ENCODE measurements at places on chromosomes 1 and 21. TPM values are rescaled to one million over a fixed set of nuclear protein-coding genes. Genes with fewer than 3 reads are reported as not detected.

- DNase-seq: peak; percentile 89
Measured at GRCh38 chr1:16143566-16144324, 12.1 kb downstream of the EPHA2 start.

- DNase-seq: no peak
Measured at GRCh38 chr1:157704878-157705277, 4.3 kb upstream of the FCRL3 start.

- no peak for DNase-seq
Measured at GRCh38 chr1:242448910-242449645, 75.4 kb downstream of the PLD5 start.

DNA sequence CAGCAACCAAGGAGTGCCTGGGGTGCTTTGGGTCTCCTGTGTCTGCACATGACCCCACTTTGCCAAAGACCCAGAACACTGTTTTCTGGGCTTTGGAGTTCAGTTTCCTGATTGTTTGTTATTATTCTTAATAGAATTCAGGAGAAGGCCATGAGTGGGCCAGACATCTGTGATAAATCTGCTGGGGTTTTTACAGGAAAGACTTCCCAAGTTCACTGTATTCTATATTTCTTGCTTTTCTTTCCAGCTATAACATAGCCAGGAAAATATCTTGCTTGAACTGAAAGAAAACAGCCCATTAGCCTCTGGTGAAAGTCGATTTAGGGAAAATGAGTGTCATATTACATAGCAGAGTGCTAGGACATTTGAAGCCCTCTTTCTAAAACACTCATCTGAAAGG, 345.1 kb upstream of the USP24 start:
- DNase-seq: no peak

DNA sequence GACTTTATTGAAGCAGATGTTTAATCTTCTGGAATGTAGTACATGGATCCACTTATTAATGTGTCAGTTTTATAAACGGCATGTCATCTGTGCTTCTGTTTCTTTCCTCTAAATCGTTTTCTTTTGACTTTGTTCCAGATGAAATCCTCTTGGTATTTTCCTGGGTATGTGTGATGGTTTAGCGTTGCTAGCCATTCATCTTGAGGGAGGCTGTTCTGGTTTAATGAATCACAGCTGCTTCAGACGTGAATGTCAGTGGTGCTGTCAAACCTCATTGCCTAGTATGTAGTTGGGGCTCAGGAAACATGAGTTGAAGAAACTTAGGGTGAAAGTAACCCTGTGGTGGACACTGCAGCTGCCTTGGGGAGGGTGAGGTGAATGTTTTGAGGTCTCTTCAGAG, 33.2 kb downstream of the KCNK1 start:
- no peak for DNase-seq

GRCh38 chr21:45067462-45068285, 6.7 kb upstream of the ADARB1 start:
- no peak for DNase-seq

- DNase-seq: no peak
Measured at GRCh38 chr1:33424205-33424604, 6.7 kb downstream of the PHC2 start.

DNA sequence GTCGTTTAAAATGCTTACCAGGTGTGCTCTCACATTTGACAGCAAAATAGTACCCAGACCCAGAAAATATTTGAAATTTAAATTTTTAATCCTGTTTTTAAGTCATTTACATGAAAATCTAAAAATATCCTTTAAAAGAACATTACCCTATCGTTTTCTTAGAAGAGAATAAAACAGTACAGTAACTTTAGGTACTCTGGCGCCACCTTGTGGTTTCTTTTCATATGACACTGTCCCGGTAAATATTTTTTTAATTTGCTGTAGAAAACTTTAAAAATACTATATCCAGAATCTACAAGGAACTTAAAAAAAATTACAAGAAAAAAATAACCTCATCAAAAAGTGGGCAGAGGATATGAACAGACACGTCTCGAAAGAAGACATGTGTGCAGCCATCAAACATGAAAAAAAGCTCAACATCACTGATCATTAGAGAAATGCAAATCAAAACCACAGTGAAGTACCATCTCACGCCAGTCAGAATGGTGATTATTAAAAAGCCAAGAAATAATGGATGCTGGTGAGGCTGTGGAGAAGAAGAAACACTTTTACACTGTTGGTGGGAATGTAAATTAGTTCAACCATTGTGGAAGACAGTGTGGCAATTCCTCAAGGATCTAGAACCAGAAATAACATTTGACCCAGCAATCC, 129.2 kb downstream of the RGS21 start:
- no peak for DNase-seq

PCBP3 gene
- 4.5 TPM for total RNA-seq

PLA2G2F gene
- total RNA-seq: not detected

SH2D5 gene
- not detected for total RNA-seq

TNFSF4 gene
- 1.5 TPM for total RNA-seq

Measured in lower lobe of right lung (tissue), 2 donors.